ENCODE measurements at places on chromosomes 1 and 21. TPM values are rescaled to one million over a fixed set of nuclear protein-coding genes. Genes with fewer than 3 reads are reported as not detected.

The ERO1B gene
- 11.9 TPM for total RNA-seq

The HMGCS2 gene
- total RNA-seq = not detected

The CNKSR1 gene
- 16.8 TPM for total RNA-seq

The CD48 gene
- not detected for total RNA-seq

The WNT2B gene
- 1.3 TPM for total RNA-seq

The RPE65 gene
- total RNA-seq = not detected

The SPATA21 gene
- total RNA-seq = not detected

The LCE1A gene
- not detected for total RNA-seq

The DNM3 gene
- 1.6 TPM for total RNA-seq

The CAPN8 gene
- not detected for total RNA-seq

The VHLL gene
- not detected for total RNA-seq

The BLZF1 gene
- total RNA-seq = 33.0 TPM

The OLIG2 gene
- total RNA-seq = not detected

The SASS6 gene
- 3.6 TPM for total RNA-seq

The WNT3A gene
- total RNA-seq = not detected

The PRRX1 gene
- 2.9 TPM for total RNA-seq

The OVAAL gene
- total RNA-seq = not detected

The OR2L2 gene
- total RNA-seq = not detected

The ZNF697 gene
- total RNA-seq = 22.4 TPM

The ARID1A gene
- 63.1 TPM for total RNA-seq

The TMEM54 gene
- 162 TPM for total RNA-seq

The ATP8B2 gene
- total RNA-seq = 30.9 TPM

The NR1I3 gene
- not detected for total RNA-seq

The LDLRAD1 gene
- not detected for total RNA-seq

The S100A8 gene
- not detected for total RNA-seq

The DDX59 gene
- 14.3 TPM for total RNA-seq

The HOOK1 gene
- 8.9 TPM for total RNA-seq

The WDR47 gene
- total RNA-seq = 11.5 TPM

The LCE1D gene
- total RNA-seq = not detected

The PPOX gene
- 28.3 TPM for total RNA-seq

The C1orf210 gene
- 4.8 TPM for total RNA-seq

The PLCH2 gene
- 0.92 TPM for total RNA-seq

The CELA3B gene
- total RNA-seq = not detected

The OR2G6 gene
- not detected for total RNA-seq

The RGSL1 gene
- not detected for total RNA-seq

The ANXA9 gene
- 1.3 TPM for total RNA-seq

The NPHS2 gene
- total RNA-seq = 2.5 TPM

The ADCY10 gene
- not detected for total RNA-seq

The LRRC71 gene
- total RNA-seq = not detected

The CELA2B gene
- not detected for total RNA-seq

The FCRLB gene
- total RNA-seq = 2.6 TPM

The DENND2C gene
- total RNA-seq = 1.3 TPM

The VSIG8 gene
- total RNA-seq = 0.07 TPM

The LRRC7 gene
- 0.04 TPM for total RNA-seq

The MARK1 gene
- 9.5 TPM for total RNA-seq

The DEPDC1 gene
- 8.9 TPM for total RNA-seq

The UMODL1 gene
- not detected for total RNA-seq

The DTL gene
- total RNA-seq = 5.1 TPM

The NTNG1 gene
- total RNA-seq = 5.2 TPM

The TMEM82 gene
- not detected for total RNA-seq

The CYP4X1 gene
- 0.34 TPM for total RNA-seq

The C1orf94 gene
- not detected for total RNA-seq

The LINGO4 gene
- total RNA-seq = not detected

The OR6K3 gene
- total RNA-seq = not detected

The ATAD3B gene
- 37.8 TPM for total RNA-seq

The ECE1 gene
- 185 TPM for total RNA-seq

The ANGPTL7 gene
- not detected for total RNA-seq

The LBR gene
- total RNA-seq = 39.8 TPM

The LCE2B gene
- not detected for total RNA-seq

The PODN gene
- not detected for total RNA-seq
